ENCODE measurements at places on chromosomes 2 and 18. TPM values are rescaled to one million over a fixed set of nuclear protein-coding genes. Genes with fewer than 3 reads are reported as not detected.

The GREB1L gene
- not detected for total RNA-seq

The DAW1 gene
- total RNA-seq = not detected

DNA sequence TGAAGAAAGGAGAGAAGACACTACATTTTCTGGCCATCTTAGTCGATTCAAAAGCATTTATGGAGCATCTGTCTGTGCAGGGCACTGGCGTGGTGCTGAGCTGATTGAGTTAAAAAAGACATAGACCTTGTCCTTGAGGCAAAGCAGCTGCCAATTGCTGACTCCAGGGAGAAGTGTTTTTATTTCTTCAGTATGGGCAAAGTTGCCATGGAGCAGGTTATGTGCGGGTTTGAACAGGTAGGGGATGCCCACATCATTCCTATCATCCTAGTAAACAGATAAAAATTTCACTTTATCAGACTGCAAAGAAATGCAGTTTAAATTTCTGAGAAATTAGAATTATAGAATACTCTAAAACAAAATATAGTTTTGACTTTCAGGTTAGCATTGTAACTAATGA, 125.8 kb downstream of the NUP35 start:
- no peaks in the 10 kb centered on the region for H3K36me3 ChIP-seq

DNA sequence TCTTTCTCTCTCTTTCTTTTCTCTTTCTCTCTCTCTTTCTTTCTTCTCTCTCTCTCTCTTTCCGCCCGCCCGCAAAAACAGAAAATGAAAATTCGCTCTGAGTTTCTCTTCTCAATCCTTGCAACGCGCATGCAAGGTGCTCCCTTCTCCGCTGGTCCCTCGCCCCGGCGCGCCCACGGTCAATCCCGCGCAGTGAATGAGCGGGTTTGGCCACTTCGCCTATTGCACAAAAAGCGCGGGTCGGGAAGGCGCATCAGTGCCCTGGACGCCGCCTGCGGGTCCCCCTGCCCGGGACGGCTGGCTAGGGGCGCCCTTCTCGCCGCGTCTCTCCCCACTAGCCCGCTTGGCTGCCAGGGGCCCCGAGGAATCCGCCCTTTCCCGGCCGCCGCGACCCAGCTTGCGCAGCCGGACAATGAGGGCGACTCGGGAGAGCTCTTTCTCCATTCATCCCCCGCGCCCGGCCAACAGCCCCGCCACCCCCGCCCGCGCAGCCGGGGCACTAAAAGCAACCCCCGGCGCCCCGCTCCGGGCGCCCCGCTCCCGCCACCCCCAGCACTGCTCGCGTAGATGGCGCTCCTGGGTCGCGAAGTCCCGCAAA, 706 bp downstream of the LAMA1 start:
- no peak for DNase-seq
- H3K27me3 ChIP-seq = peaks cover 30% of the 10 kb centered on the region
- peaks cover 10% of the 10 kb centered on the region for H3K4me1 ChIP-seq
- no peaks in the 10 kb centered on the region for H3K36me3 ChIP-seq

GRCh38 chr2:237182422-237183123, 96.9 kb downstream of the COPS8 start:
- no peak for DNase-seq
- H3K27me3 ChIP-seq = peaks cover 41% of the 10 kb centered on the region
- no peaks in the 10 kb centered on the region for H3K36me3 ChIP-seq
- H3K27ac ChIP-seq = no peak overlapping the region
- H3K4me1 ChIP-seq = peaks cover 10% of the 10 kb centered on the region

GRCh38 chr2:7515327-7515726, 598.1 kb downstream of the RNF144A start:
- no peak for DNase-seq
- H3K4me1 ChIP-seq = peaks cover 78% of the 10 kb centered on the region
- peak overlapping the region; percentile 94 for H3K27ac ChIP-seq
- peaks cover 10% of the 10 kb centered on the region for H3K36me3 ChIP-seq
- peak overlapping the region; percentile 58 for H3K4me3 ChIP-seq

DNA sequence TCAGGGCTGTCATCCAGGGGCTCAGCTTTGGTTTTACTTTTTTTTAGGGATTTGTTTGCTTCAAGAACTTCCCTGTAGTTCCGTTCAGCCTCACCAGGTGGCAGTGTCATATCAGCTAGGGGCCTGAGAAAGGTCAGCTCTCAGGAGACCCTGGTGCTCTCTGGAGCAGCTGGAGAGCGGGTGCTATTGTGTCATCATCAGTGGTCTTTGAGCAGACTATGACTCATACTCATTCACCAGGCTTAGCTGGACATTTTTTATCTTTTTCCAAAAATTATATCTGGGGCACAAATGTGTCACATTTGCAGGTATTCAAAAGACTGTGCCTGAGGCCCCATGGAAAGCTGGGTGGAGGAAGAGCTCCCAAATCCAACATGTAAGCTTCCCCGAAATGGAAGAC, 24.4 kb downstream of the ZNF892 start:
- no peaks in the 10 kb centered on the region for H3K27me3 ChIP-seq
- peaks cover 6% of the 10 kb centered on the region for H3K36me3 ChIP-seq
- H3K27ac ChIP-seq = no peak overlapping the region
- DNase-seq = peak; percentile 31
- no peak overlapping the region for H3K4me3 ChIP-seq
- H3K4me1 ChIP-seq = no peaks in the 10 kb centered on the region
